ENCODE measurements at places on chromosomes 16 and 17.
A peak's percentile ranks its signal among the peaks of the same experiment; 100 is the strongest.

- no peak for DNase-seq
Measured at GRCh38 chr16:69188236-69188549, 1.2 kb downstream of the SNTB2 start.

DNA sequence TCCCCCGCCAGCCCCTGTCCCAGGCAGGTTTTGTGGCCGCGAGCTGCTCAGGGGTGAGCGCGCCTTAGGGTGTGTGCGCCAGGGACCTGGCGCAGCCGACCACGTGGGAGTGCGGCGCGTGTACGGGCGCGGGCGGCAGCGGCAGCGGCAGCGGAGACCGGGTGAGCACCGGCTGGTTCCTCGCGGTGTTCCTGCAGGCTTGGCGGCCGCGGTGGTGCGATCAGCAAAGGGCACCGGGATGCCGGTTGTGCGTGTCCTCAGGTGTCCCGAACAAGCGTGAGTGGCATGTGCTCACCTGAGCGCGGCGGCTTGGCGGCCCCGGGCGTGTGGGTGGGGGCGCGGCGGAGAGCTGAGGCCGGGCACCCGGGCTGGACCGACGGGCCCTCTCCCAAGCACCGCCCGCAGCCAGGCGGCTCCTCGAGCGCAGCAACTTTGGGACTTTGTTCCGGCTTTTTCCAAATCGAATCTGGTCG lies 381 bp upstream of the HSD11B2 start:
- DNase-seq: no peak

DNA sequence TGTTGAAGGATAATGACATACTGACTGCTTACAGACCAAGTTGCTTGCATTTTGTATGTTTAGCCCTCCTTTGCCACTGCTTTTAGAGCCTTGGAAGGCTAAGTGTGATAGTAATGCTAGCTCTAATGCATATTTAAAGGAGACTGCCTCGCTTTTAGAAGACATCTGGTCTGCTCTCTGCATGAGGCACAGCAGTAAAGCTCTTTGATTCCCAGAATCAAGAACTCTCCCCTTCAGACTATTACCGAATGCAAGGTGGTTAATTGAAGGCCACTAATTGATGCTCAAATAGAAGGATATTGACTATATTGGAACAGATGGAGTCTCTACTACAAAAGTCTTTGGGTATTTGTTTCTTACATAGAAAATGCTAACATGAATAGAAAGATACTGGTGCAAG lies 19.1 kb downstream of the CAPNS2 start:
- DNase-seq: no peak

- DNase-seq: no peak
Measured at GRCh38 chr17:53919356-53919755, 96.6 kb downstream of the KIF2B start.

DNA sequence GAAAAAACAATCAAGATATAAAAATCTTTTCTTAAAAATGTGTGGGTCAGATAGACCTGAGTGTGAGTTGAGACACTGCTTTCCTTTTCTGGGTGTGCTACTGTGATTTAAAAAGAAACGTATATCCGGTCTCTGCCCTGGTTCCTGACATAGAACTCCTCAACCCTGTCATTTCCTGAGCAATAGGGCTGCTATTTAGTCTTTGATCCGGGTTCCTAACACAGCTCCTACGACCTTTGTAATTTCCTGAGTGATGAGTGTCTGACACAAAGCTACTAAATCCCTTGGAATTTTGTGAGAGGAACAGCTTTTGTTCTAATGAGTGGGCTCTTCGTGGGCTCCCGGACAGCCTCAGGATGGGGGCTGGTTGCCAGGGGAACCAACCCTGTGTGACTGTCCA lies 93.9 kb upstream of the FA2H start:
- peak; percentile 16 for DNase-seq

GRCh38 chr17:42678951-42679491 lies 2.2 kb upstream of the PLEKHH3 start:
- no peak for DNase-seq

DNA sequence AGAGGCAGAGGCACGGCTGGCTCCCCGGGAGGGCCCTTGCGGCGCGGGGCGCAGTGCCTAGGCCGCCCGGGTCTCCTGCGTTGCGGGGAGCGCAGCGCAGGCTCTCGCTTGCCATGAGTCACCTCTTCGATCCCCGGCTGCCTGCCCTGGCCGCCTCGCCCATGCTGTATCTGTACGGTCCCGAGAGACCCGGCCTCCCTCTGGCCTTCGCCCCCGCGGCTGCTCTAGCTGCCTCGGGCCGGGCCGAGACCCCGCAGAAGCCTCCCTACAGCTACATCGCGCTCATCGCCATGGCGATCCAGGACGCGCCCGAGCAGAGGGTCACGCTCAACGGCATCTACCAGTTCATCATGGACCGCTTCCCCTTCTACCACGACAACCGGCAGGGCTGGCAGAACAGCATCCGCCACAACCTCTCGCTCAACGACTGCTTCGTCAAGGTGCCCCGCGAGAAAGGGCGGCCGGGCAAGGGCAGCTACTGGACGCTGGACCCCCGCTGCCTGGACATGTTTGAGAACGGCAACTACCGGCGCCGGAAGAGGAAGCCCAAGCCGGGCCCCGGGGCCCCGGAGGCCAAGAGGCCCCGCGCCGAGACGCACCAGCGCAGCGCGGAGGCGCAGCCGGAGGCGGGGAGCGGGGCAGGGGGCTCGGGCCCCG lies 390 bp downstream of the FOXL1 start:
- no peak for DNase-seq

DNA sequence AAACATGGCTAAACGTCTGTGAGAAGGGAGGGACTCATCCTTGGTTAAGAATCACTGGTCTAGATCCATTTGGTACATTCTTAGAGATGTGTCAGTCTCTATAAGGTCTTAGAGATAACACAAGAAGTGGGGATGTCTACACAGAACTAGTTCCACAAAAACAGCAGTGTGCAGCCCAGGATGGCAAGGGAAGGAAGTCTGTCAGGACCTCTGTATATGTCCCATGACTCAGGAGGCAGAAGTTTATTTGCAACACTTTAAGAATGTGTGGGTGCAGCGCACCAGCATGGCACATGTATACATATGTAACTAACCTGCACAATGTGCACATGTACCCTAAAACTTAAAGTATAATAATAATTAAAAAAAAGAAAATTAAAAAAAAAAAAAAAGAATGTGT lies 548.5 kb upstream of the SOX9 start:
- no peak for DNase-seq

DNA sequence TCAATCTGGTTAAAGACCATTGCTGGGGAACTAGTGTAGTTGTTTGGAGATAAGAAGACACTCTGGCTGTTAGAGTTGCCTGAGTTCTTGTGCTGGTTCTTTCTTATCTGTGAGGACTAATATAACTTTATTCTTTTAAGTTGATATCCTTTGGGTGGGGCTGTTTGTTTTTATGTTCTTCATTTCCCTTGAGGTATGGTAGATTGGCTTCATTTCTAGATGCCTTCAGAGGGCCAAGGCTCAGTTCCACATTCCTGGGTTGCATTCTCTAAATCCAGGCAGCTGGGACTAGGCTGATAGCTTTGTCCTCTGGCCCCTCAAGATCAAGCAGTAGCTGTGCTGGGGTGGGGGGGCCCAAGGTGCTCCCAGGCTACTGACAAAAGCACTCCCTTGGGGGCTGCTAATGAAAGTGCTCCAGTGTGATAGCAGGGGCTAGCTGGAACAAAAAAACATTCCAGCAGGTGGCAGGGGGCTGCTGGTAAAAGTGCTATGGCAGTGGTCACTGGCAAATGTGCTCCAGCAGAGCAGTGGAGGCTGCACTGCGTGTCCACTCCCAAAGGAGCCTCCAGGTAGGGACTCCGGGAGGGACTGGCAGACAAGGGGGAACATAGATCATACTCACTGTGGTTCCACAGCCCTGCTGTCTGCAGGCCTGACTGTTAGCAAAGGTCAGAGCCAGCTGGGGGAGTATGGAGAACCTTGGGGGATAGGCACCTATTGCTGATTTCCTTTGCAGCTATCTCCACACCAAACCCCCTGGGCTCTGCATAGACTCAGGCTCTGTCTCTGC lies 45.9 kb upstream of the KCNJ16 start:
- DNase-seq: no peak

- DNase-seq: no peak
Measured at GRCh38 chr16:75446416-75446815, 13.1 kb upstream of the CFDP1 start.

DNA sequence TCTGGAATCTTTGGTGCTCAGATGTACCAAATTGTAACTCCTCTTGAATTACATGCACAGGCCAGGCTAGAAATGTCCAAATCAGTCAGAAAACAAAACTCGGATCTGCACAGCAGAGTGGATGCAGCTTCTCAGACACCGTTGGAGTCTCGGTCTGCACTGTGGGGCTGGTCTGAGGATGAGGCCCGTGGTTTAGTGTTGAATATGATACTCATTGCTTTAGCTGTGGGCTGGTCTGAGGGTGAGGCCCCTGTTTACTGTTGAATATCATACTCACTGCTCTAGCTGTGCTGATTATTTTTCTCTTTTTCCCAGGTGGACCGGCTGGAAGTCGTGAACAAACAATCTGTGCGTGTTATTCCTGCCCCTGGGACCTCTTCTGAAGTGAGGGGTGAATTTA lies 35.0 kb downstream of the DBNDD1 start:
- DNase-seq: no peak

DNA sequence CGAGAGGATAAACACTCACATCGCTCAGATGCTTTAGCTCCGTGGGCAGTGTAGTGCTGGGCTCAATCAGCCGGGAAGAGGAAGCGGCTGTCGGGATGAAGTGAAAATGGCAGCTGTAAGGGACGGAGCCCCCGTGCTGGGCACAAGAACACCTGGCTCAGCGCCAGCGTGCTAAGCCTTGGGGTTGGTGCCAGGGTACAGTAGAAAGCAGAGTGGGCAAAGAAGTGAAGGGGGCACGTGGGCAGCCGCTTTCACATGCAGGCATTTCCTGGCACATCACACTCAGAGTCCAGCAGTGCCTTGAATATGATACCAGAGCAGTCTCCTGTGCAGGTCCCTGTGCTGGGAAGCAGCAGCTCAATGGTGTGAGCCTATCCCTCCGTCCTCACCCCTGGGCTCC lies 51.1 kb upstream of the FOXF1 start:
- DNase-seq: no peak

DNA sequence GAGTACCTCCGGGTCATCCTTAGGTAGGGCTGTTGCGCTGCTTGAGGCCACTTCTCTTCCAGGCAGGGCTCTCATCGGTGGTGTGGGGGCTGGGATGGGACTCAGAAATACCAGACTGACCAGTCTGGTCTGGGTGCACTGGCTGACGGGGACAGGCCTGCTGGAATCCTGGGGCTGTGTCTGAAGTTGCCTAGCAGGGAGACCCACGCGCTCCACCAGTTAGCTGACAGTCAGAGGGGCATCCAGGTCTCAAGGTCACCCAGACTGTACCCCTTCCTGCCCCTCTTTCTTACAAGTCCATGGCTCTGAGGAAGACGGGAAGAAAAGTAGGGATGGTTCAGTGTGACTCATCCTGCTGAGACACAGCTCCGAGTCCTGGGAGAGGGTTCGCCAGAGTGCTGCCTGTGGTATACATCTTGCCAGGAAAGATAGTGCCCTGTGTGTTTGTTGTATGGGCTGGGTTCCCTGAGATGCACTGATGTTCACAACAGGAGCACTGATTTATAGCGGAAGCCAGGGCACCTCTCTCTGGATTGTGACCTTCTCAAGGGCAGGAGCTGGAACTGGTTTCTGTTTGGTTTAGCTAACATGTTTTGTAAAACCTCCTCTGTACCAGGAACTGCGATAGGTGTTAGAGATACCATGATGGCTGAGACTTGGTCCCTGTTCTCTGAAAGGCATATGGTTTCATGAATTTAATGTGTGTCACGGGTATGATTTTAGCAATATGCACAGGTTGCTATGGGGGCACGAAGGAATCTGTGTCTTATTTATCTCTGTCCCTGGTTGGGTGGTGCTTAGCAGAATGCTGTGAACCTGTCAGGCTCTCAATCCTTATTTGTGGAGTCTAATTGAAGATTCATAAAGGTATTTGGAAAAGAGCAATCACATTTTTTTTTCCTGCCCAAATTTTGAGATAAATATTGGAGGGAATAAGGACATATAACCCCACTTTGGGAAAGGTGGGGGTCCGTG lies 97.5 kb downstream of the OR1D5 start:
- DNase-seq: no peak

DNA sequence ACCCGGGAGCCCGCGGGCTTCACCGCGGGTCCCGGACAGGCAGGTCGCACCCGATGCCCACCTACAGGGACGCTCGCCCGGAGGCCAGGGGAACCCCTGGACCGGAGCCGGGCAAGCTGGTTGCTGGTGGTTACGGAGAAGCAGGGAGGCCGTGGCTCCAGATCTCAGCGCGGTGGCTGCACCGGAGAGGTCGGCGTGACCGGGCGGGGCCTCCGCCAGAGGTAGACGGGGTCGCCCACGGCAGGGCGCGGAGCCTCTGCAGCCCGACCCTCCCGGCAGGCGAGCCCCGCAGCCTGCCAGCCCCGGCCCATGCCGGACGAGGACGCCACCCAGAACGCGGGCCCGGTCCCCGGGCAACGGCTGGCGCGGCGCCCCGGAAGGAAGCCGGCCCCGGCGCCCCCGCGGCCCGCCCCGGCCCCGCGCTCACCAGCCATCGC lies 341 bp downstream of the PCYT2 start:
- no peak for DNase-seq

- no peak for DNase-seq
Measured at GRCh38 chr17:77649717-77650211, 308.7 kb upstream of the TNRC6C start.

GRCh38 chr16:25217921-25218320 lies 1.2 kb downstream of the AQP8 start:
- DNase-seq: no peak

- no peak for DNase-seq
Measured at GRCh38 chr17:278676-279059, 73.9 kb downstream of the RPH3AL start.

- no peak for DNase-seq
Measured at GRCh38 chr16:11276896-11277593, 765 bp upstream of the PRM2 start.

- no peak for DNase-seq
Measured at GRCh38 chr17:7882068-7882467, 6.5 kb upstream of the CHD3 start.

GRCh38 chr17:77141846-77142449 lies 1.2 kb downstream of the SEC14L1 start:
- DNase-seq: no peak
